ENCODE measurements at places on chromosomes 12 and 14.

- no peak for DNase-seq
Measured at GRCh38 chr12:32989705-32990104, 93.1 kb upstream of the PKP2 start.

DNA sequence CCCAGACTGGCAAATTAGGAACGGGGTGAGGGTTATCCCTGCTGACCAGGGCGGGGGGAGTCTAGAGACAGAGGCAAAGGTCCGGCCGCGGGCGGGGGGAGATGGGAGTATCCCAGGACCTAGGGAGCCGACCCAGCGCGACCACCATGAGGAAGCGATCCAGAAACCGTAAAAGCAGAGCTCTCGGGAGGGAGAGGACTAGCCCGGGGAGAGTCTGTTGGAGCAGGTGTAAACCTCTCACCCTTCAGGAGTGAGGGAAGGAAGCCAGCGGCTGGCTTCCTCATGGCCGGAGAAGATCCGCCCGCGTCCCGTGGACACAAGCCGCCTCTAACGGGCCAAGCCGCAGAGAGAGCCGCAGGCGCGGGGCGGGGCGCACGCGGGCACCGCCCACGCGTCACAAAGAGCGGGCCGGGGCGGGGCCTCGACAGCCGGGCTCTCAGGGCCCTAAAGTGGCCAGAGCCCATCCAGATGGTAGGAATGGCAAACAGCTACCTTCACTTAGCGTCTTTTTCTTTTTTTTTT, at the start of gene ACRBP:
Gene ACRBP (minus strand): TSS at position 350 of the 522 bp plus-strand sequence. CDS start 66 bp downstream, at position 284.
- no peak for DNase-seq

DNA sequence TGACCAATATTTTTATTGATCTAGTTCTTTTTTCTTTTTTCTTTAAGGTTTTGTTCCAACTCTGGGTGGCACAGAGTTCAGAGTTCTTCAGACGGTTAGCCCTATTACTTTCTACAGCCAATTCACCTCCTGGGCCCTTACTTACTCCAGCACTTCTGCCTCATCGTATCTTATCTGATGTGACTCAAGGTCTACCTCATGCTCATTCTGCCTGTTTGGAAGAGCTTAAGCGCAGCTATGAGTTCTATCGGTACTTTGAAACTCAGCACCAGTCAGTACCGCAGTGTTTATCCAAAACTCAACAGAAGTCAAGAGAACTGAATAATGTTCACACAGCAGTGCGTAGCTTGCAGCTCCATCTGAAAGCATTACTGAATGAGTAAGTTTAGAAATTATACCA, 64.7 kb downstream of the VEZT start:
- no peak for DNase-seq

DNA sequence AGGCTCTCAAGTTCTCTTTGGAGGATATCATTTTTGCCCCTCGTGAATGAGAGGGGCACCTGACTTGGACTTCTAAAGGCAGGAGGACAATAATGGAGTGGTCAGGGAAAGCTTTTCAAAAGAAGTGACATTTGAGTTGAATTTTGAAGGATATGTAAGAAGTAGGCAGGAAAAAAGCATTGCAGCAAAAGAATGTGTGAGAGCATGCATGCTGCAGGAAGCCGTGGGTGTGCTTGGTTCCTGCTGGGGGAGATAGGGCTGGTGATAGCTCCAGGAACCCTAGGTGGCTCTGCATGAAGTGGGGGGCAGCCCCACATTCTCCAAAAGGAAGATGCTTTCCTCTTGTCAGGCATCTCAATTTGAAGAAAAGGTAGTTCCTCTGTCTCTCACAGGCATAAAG, 23.1 kb downstream of the ACVR1B start:
- no peak for DNase-seq

DNA sequence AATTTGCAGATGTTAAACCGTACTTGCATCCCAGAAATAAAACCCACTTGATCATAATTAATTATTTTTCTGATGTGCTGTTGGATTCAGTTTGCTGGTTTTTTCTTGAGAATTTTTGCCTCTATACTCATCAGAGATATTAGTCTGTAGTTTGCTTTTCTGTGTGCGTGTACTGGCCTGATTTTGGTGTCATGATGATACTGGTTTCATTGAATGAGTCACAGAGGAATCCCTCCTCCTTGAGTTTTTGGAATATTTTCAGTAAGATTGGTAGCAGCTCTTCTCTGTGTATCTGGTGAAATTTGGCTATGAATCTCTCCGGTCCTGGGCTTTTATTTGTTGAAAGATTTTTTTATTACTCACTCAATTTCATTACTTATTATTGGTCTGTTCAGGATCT, 100.4 kb upstream of the PMCH start:
- no peak for DNase-seq

DNA sequence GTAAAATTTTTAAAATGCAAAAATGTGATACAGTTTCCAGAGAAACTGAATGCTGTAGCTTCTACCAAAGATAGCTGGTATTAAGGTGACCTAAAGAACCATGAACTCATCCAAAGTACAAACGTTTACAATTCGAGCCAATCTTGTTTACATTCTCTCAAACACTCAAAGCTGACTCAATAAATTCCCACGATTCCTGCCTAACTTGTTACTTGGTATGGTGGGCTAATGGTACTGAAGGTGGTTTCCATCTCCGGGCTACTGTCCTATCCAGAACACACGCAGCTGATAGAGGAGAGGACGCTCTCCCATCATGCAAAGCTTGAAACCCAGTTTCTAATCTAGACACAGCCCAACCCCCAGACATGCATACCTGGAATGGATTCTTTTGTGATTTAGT, 31.5 kb downstream of the RAD9B start:
- no peak for DNase-seq

DNA sequence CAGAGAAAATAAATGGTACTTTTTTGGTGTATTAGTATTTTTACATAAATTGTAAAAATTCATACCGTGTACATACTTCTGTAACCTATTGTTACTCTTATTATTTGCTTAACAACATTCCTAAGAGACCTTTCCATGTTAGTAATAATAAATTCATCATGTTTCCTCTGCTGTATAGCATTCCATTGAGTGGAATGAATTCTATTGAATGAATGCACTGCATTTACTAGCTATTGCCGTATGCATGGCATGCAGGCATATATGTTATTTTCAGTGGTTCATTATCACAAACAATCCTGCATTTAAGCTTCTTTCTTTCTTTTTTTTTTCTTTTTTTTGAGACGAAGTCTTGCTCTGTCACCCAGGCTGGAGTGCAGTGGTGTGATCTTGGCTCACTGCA, 137.6 kb upstream of the TBX3 start:
- DNase-seq: no peak

DNA sequence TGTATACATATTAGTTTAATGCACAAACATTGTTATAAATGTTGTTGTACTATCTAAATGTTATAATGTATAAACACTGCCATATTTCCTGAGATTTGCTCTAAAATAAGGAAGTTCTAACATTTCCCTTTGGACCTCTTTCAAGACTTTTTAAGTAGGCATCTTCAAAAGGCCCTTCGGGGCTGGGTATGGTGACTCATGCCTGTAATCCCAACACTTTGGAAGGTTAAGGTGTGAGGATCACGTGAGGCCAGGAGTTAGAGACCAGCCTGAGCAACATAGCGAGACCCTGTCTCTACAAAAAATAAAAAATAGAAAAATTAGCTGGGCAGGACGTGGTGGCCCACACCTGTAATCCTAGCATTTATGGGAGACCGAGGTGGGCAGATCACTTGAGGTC, 35.5 kb downstream of the FBLN5 start:
- no peak for DNase-seq

DNA sequence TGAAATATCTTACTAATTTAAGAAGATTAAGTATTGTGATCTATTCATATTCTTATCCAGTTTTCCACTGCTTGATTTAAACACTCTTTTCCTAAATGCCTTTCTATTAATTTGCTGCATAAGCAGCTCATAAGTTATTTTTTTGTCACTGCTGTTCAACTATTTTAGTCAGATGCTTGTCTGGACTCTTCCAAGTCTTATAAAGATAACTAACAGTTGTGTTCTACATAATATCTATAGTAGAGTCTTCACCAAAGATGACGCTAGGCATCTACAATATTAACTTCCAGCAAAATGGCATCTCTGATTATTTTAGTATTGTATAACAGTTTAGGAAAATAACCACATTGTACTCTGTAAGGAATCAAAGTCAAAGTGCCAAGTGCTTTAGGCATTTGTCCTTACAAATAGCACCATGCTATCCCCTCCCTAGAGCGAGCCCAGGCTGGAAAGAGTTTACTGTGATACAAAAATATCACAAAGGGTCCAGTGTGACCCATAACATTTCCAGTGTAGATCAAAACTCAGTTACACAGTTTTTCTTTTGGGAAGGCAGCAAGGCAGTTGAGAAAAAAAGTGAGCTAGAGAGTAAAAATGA, 98.2 kb downstream of the DENND5B start:
- DNase-seq: no peak

DNA sequence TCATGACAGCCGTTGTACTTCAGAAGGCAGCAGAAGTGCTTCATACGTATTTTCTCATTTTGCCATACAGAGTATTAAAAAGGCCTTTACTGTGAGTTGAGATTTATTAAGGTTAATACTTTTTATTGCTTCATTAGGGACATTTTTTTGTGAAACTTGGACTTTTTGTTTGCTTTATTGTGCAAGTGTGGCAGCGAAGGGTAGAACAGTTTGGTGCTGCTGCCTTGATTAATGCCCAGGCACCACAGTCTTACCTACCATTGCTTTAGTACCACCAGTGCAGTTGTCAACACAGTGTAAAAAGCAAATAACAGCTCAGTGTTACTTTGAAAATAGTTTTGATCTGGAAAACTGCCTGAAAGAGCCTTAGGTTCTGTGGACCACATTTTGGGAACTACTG, 147.4 kb downstream of the PCNX1 start:
- DNase-seq: no peak
